ENCODE measurements at places on chromosomes 4 and X. TPM values are rescaled to one million over a fixed set of nuclear protein-coding genes. Genes with fewer than 3 reads are reported as not detected.

- DNase-seq, result no peak
These were observed 487.4 kb upstream of the TENM3 start for GRCh38 chr4:181755846-181756245.

DNA sequence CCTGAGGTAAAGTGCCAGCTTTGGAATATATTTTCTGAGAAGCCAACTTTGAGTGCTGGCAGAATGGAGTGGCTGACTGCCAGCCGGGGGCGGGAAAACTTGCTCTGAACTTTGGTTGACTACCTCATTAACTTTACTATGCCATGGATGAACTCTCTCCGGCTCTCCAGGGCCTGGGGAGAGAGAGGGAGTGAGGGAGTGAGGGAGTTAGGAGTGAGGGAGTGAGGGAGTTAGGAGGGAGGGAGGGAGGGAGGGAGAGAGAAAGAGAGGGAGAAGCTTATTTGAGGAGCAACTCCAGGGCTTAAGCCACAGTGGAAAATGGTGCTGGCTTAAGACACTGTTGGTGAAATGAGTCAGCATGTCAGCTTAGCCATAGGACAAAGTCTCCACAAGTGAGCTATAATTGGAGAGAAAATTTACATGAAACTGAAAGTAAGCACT lies 280.9 kb upstream of the RPS6KA3 start:
- DNase-seq, result no peak

DNA sequence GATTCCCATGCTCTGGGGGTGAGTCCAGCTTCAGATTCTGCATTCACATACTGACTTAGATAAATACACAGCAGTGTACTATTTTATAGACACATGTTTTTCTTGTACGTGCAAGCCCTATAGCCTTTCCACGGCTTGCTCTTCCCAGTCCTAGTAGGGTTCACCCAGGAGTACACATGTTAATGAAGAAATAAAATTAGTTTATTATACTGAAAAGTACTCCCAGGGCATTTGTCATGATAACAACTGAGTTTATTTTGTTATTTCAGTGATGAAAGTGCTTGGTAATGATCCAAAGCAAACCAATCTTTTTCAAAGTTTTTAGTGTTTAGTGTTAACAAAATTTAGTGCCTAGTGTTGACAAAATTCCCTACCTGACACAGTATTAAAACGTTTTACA lies 21.3 kb downstream of the MAPK10 start:
- DNase-seq, result no peak

Gene DRP2
- 0.86 TPM for total RNA-seq

Measured in activated T-cell treated with anti-CD3 and anti-CD28 coated beads, Interleukin-2, amount 50 U/mL, for 72 hours (primary cell).